IPS DF 6.9 (cell line): ENCODE measurements at places on chromosomes 3 and 15.

- DNase-seq = no peak
These were observed 161.9 kb upstream of the RGMA start for GRCh38 chr15:93250950-93251349.

GRCh38 chr3:47022641-47023071 lies 43.2 kb downstream of the NBEAL2 start:
- no peak for DNase-seq

DNA sequence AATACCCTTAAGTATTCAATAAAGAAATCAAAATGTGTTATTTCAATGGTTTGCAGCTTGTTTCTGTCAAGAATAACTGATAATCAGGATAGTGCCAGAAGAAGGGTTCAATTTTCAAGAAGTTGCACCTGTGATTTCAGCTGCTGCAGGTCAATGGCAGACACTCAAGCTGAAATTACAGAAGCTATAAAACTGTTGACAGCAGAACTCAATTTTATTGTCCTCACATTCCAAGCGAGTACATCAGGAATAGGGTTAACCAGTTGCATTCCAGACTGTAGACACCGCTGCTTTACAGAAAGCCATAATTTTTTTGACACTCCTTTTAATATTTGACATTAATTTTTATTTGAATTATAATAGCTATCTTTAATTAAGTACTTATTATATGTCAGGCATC lies 364.1 kb downstream of the CGGBP1 start:
- no peak for DNase-seq

DNA sequence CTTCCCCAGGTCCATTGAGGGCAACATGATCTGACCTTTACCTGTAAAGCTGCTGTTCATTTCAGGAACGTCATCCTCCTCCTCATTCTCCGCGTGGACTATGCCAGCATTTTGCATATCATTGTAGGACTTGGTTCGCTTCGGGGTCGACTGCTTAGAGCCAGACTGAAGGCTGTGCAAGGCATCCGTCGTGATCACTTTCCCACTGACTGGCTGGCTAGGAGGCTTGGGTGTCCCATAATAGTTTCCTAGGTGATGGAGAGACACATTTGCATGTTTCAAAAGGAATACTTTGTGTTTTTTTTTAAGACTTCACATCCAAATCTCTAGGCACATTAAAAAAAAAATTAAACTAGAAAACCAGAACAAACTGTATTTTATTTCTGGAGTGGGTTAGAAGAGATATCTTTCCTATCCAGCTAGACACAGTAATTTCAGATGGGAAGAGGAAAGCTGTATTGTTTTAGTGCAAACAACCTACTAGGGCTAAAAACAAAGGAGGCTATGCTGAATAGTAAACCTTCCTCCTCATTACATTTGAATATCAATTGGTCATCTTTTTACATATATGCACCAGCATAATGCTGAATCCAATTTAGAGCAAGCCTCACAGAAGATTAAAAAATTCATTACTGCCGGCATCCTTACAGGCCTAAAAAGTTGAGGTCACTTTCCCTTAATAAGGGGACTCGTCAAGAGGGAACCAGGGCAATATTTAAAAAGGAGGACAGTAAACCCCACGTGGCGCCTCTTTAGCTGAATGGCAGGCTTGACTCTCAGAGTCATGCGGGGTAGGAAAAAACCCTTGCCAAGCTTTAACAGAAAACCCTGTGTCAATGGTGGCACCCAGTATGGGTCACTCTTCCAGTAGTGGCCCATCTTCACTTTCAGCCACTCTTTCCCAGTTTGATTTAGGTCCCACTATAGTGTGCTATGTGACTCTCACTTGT lies 559.9 kb downstream of the MAGI1 start:
- no peak for DNase-seq

- no peak for DNase-seq
These were observed 5.1 kb upstream of the MTHFS start for GRCh38 chr15:79901958-79902357.

- DNase-seq = no peak
These were observed 32.9 kb upstream of the ACAD9 start for GRCh38 chr3:128846486-128846891.

DNA sequence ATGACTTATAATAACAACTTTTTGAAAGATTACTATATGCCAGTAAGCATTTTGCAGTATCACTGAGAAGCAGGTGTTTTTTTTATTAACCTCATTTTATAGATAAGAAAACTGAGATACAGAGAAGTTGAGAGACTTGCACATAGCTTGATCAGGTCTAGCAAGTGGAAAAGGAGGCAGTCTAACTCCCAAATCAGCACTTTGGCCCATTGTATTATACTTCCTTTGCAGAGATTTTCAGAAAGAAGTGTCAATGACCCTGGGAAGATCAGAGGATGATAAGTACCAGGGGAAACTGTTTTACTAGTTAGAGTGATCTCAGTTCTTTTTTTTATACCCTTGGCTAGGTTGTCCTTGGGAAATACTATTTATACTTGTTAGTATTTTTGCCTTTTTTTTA lies 358.7 kb downstream of the SQOR start:
- no peak for DNase-seq

- DNase-seq = no peak
These were observed 753 bp downstream of the PLCH1 start for GRCh38 chr3:155744010-155744625.

GRCh38 chr3:55180936-55181535 lies 253.2 kb upstream of the LRTM1 start:
- DNase-seq = no peak

GRCh38 chr15:73628976-73629797 lies 4.0 kb downstream of the NPTN start:
- DNase-seq = no peak

- DNase-seq = no peak
These were observed 14.7 kb downstream of the THBS1 start for GRCh38 chr15:39595338-39596221.

GRCh38 chr15:83610901-83611685 lies 42.8 kb upstream of the ADAMTSL3 start:
- no peak for DNase-seq

DNA sequence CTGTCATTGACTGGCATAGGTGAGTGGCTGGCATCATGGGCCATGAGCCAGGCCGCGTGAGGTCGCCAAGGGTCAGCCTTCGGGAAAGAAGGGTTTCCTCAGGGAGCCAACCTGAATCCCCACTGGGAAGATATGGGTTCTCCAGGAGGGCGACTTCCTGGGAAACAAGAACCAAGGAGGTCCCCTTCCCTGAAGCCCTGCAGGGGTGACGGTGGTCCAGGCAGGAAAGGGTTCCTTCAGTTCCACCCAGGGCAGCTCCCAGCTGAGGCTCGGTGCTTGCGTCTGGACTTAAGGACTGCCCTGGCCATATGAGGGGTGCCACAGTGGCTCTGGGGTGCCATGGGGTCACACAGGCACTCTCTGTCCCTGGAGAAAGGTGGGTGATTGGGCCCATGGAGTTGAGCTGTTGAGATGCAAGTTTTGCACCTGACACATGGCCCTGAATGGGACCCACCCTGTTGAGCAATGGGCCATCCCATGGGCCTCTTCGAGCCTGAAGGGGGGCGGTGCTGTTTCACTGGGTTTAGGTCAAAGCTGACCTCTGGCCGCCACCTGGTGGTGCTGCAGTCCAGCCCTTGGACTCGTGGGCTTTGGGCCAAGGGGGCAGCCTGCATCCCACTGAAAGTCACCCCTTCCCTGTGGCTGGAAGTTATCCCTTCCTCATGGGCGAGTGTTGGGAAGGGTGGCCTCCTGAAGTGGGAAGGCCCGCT lies 228.1 kb downstream of the SNRPN start:
- peak; percentile 2 for DNase-seq

GRCh38 chr15:90611157-90611556 lies 81.4 kb downstream of the CRTC3 start:
- no peak for DNase-seq

DNA sequence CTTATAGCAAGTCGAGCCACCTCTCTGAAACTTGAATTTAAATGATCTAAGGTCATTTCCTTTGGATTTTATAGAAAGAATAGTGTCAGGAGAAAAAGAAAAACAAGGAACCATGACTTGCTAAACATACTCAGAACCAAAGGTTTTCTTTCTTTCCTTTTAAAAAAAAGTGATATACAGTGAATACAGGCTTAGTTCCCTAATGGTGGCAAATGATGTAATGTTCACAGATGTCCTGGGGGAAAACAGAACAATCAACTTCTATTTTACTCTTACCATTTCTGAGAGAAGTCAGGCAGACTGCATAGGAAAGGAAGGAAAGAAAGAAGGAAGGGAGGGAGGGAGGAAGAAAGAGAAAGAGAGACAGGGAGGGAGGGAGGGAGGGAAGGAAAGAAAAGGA lies 56.5 kb downstream of the ST6GAL1 start:
- no peak for DNase-seq

DNA sequence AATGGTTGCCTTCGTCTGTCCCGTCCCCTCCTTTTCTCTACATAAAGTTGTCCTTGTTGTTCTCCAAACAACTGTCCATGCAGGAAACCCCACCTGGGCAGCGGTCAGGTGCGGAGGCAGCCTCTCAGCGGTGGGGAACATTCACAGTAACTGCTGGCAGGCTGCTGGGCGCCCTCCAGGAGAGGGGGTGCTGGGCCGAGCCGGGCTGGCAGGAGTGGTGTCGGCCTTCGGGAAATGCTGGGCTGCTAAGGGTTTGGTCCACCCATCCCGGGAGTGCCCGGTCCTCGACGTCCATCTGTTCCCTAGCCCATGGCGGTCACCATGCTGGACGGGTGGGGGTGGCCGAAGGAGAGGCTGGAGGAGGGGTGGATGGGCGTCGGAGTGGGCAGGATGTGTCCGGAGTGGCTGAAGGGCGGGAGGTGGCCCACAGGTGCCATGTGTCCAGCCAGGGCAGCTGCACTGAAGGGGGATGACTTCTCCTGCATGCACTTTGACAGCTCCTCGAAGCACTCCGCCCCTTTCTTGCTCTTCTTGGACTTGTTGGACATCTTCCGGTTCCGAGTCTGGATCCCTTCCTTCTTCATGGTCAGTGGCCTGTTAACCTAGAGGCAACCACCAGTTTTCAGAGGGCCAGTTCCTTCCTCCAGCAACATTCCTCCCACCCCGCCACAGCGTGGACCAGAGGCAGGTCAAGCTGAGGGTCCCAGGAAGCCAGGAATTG lies 12.1 kb downstream of the GATA2 start:
- no peak for DNase-seq

- no peak for DNase-seq
These were observed 237.2 kb downstream of the MBNL1 start for GRCh38 chr3:152505926-152506325.

- DNase-seq = no peak
These were observed 30.6 kb upstream of the OXTR start for GRCh38 chr3:8800016-8800415.

GRCh38 chr3:177201700-177202397 lies 4.6 kb upstream of the TBL1XR1 start:
- DNase-seq = no peak

DNA sequence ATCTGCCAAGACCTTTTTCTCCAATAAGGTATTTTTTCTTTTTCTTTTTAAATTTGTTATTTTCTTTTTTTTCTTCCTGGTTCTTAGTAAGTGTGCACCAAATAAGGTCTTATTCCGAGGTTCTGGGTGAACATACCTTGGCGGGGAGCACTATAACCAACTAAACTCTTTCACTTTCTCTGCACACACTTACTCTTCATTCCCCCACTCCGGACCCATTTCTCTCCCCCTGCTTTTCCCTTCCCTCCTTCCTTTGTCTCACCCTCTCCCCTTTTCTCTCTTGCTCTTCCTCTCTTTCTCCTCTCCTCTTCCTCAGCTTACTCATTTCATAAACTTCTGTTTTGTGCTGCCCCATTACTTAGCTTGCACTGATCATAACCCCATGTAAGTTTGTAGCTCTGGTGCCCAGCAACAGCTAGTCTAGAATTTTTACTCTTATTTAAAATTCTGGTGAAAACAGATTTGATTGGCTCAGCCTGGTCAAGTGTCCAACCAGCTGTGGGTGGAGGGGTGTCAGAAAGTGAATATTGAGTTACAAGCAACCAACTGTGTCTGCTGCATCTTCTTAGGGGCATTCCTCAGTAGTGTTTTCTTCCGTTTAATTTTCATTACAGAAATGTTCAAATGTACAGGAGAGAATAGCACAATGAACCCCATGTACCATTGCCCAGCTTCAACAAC lies 297.5 kb downstream of the SHQ1 start:
- DNase-seq = no peak

DNA sequence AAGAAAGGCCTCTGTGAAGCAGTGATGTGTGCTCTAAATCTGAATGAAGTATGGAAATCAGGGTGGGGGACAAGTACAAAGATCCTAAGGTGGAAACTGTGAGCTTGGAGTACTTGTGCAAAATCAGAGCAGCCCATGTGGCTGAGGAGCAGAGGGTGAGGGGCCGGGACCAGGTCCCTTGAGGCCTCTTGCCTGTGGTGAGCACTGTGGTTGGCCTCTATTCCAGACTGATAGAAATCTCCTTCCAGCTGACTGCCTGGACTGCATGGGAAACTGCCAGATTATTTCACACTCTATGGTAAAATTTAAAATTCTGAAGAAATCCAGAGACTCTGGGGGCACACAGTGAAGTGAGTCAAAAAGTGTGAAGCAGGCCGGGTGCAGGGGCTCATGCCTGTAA lies 81.4 kb downstream of the TM4SF4 start:
- DNase-seq = no peak

- DNase-seq = no peak
These were observed 35.8 kb downstream of the ISG20 start for GRCh38 chr15:88674661-88675060.

DNA sequence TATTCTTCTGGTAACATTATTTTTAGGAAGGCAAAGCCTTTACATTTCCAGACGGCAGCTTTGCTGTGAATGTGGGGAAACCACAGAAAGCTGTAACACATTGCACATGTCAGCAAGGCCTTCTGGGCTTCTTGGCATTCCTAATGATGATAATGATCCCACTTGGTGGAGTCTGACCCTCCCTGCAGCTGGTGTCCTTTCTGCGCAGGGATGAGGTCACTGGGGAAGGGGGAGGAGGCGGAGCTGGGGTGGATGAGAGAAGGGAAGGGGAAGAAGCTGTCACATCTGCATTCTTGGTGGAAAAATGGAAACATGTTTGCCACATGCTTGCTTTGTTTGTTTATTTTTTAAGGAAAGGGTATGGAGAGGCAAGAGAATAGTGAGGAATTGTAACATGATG lies 68.6 kb downstream of the FILIP1L start:
- no peak for DNase-seq

GRCh38 chr15:60480149-60480548 lies 1.2 kb upstream of the ICE2 start:
- no peak for DNase-seq

DNA sequence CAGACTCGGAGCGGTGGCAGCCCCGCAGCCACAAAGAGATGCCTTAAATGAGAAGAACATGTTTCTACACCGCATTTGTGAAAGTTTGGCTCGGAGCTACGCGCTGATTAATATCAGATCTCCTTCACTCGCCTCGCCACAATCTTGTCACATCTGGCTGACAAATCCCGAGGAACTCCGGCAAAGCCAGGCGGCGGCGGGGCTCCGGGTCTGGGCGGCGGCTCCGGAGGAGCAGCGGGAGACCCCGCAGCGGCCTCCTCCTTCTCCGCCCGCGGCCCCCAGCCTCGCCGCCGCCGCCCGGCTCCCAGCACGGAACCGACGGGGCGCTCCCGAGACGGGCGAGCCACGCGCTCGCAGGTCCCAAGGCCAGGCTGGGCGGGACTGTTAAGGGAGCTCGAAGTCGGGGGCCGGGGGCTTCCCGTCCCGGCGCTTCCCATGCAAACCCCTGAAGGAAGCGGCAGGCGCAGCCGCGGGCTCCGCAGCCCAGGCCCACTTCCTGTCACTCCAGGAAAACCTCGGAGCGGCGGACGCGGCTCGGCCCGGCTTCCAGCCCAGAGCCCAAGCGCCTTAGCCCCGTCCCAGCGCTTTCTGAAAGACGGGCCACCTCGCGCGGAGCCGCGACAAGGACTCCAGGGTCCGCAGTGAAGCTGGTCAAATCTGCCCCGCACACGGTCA lies 1.2 kb downstream of the BNC1 start:
- no peak for DNase-seq
